ENCODE measurements at places on chromosomes 2 and 18.

DNA sequence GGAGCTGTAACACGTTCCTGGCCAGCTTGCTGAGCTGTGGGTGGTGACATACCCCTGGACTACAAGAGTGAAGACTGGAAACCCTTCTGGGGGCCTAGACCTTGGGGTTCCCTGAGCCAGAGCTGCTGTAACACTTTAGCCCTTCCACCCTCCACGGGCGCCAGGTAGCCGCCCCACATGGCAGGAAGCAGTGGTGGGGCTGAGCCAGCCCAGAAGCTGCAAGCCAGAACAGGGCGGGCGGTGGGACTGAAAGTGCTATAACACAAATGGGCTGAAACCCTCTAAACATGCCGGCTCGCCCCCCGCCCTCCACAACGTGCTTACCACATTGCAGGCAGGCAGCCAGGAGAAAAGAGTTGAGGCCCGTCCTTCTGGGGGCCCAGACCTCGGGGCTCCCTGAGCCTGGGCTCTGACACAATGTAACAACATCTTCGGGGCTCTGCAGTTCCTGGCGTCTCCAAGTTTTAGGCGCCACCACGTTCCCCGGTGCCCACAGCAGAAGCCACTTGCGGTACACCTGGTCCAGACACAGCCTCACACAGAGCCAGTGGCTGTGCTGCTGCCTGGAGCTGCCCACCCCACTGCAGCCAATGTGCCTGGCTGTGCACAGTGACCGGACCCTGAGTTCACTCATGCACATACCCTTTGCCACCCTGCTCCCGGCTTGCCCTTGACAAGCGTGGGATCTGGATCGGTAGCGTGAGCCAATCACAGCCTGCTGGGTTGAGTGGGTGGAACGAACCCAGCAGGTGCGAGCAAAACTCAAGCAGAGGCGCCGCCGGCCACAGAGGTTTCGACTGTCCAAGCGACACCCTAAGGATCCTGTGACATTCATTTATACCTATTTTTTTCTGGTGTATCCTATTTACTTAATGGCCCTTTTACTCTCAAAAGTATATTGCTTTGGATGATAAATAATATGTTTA lies 127.4 kb upstream of the FHL2 start:
- no peaks in the 10 kb centered on the region for H3K36me3 ChIP-seq
- H3K4me3 ChIP-seq, result no peak overlapping the region
- no peaks in the 10 kb centered on the region for H3K4me1 ChIP-seq

DNA sequence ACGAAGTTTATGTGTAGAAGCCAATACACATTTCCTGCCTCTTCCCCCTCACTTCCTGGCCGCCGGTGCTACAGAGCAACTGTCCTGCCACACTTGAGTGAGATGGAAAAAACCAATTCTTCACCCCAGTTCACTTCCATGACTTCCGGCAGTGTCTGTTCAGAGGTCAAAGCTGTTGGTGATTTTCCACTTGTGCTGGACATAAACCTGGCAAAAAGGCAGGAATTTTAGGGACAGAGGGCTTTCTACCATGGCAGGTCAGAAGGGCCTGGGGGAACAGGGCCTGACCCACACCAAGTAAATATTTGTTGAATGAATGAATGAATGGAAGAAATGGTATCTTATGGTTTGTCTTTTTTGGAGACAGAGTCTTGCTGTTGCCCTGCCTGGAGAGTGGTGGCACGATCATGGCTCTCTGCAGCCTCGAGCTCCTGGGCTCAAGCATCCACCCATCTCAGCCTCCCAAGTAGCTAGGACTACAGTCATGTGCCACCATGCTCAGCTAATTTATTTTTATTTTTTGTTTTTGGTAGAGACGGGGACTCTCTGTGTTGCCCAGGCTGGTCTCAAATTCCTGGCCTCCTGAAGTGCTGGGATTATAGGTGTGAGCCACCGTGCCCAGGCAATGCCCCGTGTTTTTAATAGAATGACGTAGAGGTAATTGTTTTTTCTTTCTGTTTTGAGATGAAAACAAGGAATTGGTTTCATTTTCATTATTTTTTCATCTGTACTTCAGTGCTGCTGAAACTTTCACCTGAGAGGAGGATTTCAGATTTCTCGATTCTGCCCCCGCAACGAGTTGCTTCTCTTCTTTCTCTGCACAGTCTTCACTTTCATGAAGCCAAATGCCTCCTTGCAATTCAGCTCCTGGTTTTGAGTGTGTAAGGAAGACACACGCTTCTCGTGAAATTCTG lies 48.0 kb upstream of the LPIN2 start:
- H3K4me1 ChIP-seq, result peaks cover 68% of the 10 kb centered on the region
- H3K27ac ChIP-seq, result peak overlapping the region; percentile 94
- DNase-seq, result peak; percentile 60
- H3K4me3 ChIP-seq, result peak overlapping the region; percentile 73
- peaks cover 2% of the 10 kb centered on the region for H3K36me3 ChIP-seq
- no peaks in the 10 kb centered on the region for H3K27me3 ChIP-seq

DNA sequence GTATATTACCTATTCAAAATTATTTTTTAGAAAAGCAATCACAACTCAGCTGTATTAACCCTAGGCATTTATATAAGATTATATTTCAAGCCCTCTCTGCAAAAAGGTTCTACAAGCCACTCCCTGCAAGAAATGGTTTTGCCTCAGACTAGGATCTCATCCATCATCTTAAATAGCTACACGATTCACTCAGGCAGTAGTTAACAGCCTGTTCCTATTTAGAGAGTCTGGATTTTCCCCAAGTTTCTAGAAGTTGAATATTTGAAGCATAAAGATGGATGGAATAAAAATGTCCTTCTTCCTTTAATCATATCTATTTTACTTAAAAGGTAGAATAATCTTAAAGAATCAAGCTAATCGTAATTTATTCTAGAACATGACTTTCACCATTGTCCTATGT lies 167.1 kb upstream of the STK17B start:
- H3K4me3 ChIP-seq, result no peak overlapping the region
- H3K27me3 ChIP-seq, result peaks cover 5% of the 10 kb centered on the region
- no peak overlapping the region for H3K27ac ChIP-seq
- peaks cover 4% of the 10 kb centered on the region for H3K4me1 ChIP-seq
- no peaks in the 10 kb centered on the region for H3K36me3 ChIP-seq

DNA sequence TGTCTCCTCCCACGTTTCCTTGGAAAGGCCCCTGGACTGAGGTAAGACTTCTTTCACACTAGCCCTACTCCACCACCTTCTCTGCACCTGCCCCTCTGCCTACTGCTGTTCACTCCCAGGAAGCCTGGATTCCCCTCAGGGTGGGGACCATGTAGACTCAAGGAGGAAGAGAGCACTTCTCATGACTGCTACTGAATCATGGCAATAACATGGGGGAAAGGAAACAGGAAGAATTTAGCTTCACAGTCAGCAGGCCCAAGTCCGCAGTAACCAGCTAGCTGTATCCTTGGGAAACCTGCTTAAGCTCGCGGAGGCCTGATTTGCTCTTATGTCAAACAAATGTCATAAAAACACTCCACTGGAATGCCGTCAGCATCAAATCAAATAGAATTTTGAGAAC lies 126.2 kb upstream of the CAPN13 start:
- H3K27ac ChIP-seq, result no peak overlapping the region
- no peaks in the 10 kb centered on the region for H3K4me1 ChIP-seq
- H3K27me3 ChIP-seq, result no peaks in the 10 kb centered on the region
- H3K4me3 ChIP-seq, result no peak overlapping the region
- DNase-seq, result no peak
- H3K36me3 ChIP-seq, result no peaks in the 10 kb centered on the region

GRCh38 chr2:204170411-204170810 lies 233.8 kb downstream of the ICOS start:
- H3K4me1 ChIP-seq, result no peaks in the 10 kb centered on the region
- no peak for DNase-seq
- H3K4me3 ChIP-seq, result no peak overlapping the region
- peaks cover 12% of the 10 kb centered on the region for H3K27me3 ChIP-seq

DNA sequence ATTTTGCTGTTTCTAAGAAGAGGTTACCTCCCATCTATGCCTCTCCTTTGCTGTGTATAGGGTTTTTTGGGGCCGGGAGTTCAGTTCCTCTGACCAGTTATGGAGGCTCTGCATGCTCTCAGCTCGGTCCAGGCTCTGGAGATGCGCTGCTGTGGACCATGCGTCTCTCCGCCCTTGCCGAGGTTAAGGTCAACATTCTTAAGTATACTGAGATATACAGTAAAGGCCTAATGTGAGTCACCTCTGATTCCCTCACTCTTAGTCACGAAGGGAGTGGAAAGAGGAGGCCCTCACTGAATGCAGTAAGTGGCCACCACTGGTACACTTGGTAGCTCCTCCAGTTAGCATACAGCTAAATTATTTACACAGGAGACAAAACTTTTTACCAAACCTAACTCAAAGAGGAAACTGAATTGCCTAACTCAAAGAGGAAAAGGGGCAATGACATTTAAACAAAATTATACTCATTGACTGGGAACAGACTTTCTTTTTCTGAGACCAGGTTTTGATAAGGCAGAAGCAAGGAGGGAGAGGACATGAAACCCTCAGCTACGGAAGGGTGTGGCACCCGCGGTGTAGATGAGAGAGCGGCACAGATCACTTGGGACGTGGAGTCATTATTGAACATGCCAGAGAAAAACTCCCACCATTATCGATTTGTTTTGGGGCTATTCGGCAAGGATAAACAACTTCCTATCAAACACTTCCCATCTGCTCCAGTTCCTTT lies 98.7 kb downstream of the COPS8 start:
- H3K36me3 ChIP-seq, result no peaks in the 10 kb centered on the region
- no peak overlapping the region for H3K4me3 ChIP-seq
- no peak for DNase-seq
- H3K27me3 ChIP-seq, result peaks cover 10% of the 10 kb centered on the region

GRCh38 chr2:148218326-148219075 lies 197.6 kb downstream of the MBD5 start:
- no peak for DNase-seq
- H3K4me1 ChIP-seq, result no peaks in the 10 kb centered on the region
- peaks cover 5% of the 10 kb centered on the region for H3K36me3 ChIP-seq
- H3K4me3 ChIP-seq, result no peak overlapping the region

- H3K4me1 ChIP-seq, result no peaks in the 10 kb centered on the region
- no peak overlapping the region for H3K4me3 ChIP-seq
- peaks cover 18% of the 10 kb centered on the region for H3K27me3 ChIP-seq
- DNase-seq, result no peak
- H3K27ac ChIP-seq, result no peak overlapping the region
- H3K36me3 ChIP-seq, result no peaks in the 10 kb centered on the region
Measured at GRCh38 chr2:70463581-70463980, 90.0 kb downstream of the TGFA start.

GRCh38 chr2:83017366-83018090 lies 1441.6 kb downstream of the SUCLG1 start:
- no peak overlapping the region for H3K27ac ChIP-seq
- DNase-seq, result no peak
- H3K4me1 ChIP-seq, result no peaks in the 10 kb centered on the region
- no peak overlapping the region for H3K4me3 ChIP-seq

DNA sequence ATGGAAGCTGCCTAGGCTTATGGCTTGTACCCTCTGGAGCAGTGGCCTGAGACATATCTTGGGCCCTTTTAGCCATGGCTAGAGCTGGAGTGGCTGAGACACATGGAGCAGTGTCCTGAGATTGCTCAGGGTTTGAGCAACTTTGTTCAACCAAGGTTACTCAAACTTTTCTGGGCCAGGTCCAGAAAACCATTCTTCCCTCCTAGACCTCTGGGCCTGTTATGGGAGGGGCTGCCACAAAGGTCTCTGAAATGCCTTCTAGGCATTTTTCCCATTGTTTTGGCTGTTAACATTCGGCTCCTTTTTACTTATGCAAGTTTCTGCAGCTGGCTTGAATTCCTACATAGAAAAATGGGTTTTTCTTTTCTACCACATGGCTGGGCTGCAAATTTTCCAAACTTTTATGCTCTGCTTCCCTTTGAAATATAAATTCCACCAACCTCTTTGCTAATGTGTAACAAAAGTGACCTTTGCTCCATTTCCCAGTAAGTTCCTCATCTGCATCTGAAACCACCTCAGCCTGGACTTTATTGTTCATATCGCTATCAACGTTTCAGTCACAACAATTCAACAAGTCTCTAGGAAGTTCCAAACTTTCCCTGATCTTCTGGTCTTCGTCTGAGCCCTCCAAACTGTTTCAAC lies 84.9 kb upstream of the MAP4K3 start:
- H3K27me3 ChIP-seq, result no peaks in the 10 kb centered on the region
- H3K36me3 ChIP-seq, result no peaks in the 10 kb centered on the region
- H3K4me3 ChIP-seq, result no peak overlapping the region

DNA sequence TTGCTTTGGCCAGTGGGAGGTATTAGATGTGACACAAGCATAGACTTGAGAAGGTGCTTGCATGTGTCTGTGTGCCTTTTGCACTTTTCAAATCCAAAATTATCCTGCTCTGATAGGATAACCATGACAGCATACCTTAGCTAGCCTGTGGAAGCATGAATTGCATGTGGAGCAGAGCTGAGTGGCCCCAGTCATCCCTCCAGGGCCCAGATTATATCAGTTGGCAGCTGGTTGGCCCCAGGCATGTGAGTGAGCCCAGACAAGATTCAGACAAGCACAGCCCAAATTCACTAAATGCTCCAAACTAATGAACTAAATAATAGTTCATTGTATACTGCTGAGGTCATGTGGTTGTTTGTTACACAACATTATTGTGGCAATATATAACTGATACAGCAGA lies 18.8 kb downstream of the TACR1 start:
- no peak overlapping the region for H3K4me3 ChIP-seq
- no peak for DNase-seq
- no peaks in the 10 kb centered on the region for H3K4me1 ChIP-seq
- no peaks in the 10 kb centered on the region for H3K27me3 ChIP-seq

DNA sequence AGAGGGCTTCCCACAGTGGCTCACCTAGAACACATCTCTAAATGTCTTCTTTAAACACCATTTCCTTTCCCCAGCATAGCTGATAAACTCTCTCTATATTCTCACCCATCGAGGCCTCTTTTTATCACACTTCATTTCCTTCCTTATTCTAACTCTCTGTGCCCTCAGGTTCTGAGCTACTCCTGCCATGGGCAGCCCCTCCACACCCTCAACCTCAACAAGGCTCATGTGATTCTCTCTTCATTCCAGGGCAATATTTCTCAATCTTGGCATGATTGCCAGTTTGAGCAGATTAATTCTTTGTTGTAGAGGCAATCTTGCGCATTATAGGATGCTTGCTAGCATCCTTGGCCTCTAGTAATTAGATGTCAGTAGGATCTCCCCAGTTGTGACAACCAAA lies 999.1 kb downstream of the TSN start:
- no peaks in the 10 kb centered on the region for H3K36me3 ChIP-seq
- DNase-seq, result no peak
- no peak overlapping the region for H3K27ac ChIP-seq
- H3K27me3 ChIP-seq, result no peaks in the 10 kb centered on the region

GRCh38 chr18:23320709-23321236 lies 132.3 kb upstream of the RIOK3 start:
- H3K4me3 ChIP-seq, result no peak overlapping the region
- peaks cover 4% of the 10 kb centered on the region for H3K36me3 ChIP-seq
- no peaks in the 10 kb centered on the region for H3K27me3 ChIP-seq
- DNase-seq, result no peak
- no peak overlapping the region for H3K27ac ChIP-seq

DNA sequence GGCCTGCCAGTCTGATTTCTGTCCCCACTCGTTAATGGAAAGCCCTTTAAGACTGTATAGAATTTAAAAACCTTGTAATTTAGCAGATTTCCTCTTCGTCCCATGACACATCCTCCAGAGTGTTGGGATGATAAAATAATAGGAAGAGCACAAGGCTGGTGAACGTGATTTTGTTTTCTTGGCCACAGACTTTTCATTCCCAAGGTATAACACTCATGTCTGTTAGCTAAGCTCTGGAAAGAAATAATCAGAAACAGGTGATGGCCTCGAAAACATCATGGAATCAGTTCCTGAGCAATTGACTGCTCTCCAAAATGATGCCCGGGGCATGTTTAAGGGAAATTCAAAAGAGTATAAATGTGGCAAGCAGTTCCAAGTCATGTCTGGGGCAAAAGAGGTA lies 337.8 kb upstream of the TCF4 start:
- H3K36me3 ChIP-seq, result no peaks in the 10 kb centered on the region
- H3K27ac ChIP-seq, result no peak overlapping the region
- H3K4me3 ChIP-seq, result no peak overlapping the region
